ENCODE measurements at places on chromosomes 12 and 14. TPM values are rescaled to one million over a fixed set of nuclear protein-coding genes. Genes with fewer than 3 reads are reported as not detected.

SDR9C7 gene
- polyA plus RNA-seq, result 0.11 TPM

ISCU gene
- 104 TPM for polyA plus RNA-seq

GRCh38 chr12:28479683-28480082, 289.4 kb downstream of the CCDC91 start:
- no peak for DNase-seq

DNA sequence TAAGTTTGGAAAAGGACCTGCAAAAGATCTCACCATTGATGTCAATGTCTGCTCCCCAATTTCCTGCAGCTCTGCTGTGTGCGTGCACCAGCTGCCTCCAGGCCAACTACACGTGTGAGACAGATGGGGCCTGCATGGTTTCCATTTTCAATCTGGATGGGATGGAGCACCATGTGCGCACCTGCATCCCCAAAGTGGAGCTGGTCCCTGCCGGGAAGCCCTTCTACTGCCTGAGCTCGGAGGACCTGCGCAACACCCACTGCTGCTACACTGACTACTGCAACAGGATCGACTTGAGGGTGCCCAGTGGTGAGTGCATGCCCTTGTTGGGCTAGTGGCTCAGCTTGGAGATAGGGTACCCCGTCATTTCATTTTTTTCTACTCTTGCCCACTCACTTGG, 23.7 kb downstream of the ACVR1B start:
- no peak for DNase-seq

GRCh38 chr14:81474685-81475324, 58.8 kb downstream of the SEL1L start:
- no peak for DNase-seq

JAG2 gene
- 8.9 TPM for polyA plus RNA-seq

DNA sequence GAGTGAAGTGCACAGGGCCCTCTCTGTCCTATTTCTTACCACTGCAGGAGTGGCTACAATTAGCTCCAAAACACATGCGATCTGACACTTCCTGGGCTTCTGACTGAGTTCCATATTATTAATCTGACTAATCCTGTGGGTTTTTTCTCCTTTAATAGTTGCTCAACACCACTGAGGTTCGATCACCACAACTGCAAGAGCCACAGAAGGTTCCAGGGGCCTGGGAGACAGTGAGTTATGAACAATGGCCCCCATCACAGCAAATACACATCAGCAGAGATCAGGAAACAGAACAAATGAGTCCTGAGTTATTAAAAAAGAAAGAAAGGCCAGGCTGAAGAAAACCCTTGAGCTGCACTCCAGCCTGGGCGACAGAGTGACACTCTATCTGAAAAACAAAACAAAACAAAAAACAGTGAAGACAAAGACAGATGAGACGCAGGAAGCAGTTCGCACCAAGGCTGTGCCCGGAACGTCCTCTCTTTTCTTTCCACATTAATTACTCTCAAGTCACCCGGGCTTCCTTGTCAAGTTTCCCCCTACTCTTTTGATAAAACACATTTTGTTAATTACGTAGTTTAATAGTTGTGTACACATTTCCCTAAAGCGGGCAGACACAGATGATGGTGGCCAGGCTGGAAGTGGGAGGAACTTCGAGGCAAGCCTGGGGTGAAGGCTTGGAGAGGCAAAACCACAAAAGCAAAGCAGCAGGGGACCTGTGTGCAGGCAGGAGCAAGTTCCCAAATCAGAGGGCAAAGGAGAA, 42.7 kb downstream of the CDC42BPB start:
- DNase-seq, result no peak

IL31 gene
- not detected for polyA plus RNA-seq

DNA sequence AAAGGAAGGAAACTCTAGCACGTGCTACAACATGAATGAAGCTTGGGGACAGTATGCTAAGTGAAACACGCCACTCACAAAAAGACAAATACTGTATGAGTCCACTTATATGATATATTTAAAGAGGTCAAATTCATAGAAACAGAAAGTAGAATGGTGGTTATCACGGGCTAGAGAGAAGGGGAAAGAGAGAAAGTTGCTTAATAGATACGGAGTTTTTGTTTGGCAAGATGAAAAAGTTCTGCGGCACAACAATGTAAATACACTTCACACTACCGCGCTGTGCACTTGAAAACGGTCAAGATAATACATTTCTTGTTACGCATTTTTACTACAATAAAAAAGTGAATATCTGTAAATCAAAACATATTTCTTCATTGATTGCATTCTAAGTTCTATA, 37.3 kb downstream of the FBLN5 start:
- no peak for DNase-seq

HCAR3 gene
- 0.26 TPM for polyA plus RNA-seq

- no peak for DNase-seq
Measured at GRCh38 chr12:12726555-12727093, 9.5 kb downstream of the CDKN1B start.

UNC79 gene
- 0.70 TPM for polyA plus RNA-seq

- DNase-seq, result no peak
Measured at GRCh38 chr12:57096099-57096572, 7.2 kb downstream of the NAB2 start.

DNA sequence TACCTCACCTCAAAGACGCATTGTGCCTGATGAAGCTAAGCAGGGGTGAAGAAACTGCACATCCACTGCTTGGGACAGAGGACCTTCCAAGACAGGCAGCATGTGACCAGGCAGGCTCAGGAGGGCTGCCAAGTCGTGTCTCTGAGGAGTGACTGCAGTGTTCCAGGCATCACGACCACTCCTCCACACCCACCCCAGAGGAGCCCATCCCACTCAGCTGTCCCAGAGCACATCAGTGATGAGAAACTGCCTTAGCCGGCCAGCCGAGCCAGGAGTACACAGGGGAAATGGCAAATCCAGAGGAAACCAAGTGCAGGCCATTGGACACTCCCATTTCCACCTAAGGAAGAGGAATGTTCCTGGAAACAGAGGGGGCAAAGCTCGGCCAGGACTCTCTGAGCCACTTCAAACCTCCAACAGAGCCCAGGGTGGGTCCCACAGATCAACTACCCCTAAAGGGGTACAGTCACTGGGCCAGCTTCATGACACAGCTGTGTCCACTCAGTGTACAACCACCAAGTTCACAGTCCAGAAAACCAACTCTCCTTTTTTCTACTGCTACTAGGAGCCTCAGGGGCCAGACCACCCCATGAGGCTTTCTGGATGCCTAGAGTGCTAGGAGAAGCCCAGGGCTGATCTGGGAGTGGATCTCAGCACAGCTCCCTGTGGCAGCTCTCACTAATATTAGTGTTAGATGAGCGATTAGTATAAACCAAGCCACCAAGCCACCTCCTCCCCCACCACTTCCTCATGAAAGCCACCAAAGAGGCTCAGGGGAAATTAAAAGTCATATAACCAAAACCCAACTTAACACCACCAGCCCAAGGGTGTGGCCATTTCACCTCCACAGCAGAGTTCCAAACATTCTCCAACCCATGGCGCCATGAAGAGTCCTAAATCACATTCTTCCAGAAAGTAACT, 15.4 kb downstream of the PXN start:
- no peak for DNase-seq

DNA sequence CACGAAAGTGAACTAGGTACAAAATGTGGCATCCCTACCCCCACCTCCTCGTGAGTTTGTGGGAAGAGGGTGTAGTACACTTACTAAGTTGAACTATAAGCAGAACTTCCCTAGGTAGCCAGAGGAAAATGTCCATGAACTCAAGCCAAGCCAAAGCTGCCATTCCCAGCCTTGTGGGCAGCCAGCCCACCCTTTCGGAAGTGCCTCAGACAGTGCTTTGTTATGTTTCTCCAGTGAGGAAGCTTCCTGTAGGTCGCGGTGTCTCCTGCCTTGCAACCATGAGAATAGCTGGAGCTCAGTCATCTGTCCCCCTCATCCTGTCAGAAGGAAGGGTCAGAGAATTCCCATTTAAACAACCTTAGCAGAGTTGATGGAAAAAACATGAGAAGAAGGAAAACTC, 266.9 kb downstream of the DUSP6 start:
- DNase-seq, result no peak

ADCY4 gene
- 25.1 TPM for polyA plus RNA-seq

DNA sequence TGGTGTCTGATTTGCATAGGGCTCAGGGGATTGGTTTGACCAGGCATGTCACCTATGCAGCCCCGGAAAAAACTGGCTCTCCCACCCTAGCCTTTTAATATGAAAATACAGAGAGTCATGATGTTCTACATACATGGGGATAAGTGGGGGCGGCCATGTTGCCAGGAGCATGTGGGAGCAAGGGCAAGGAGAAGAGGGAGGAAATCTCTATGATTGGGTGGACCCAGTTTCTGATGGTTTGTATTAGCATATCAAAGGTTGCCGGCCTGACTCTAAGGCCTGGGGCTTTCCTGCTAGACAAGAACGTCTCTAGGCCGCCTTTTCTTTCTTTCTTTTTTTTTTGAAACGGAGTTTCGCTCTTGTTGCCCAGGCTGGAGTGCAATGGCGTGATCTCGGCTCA, 123.4 kb upstream of the CPSF6 start:
- DNase-seq, result no peak

DNA sequence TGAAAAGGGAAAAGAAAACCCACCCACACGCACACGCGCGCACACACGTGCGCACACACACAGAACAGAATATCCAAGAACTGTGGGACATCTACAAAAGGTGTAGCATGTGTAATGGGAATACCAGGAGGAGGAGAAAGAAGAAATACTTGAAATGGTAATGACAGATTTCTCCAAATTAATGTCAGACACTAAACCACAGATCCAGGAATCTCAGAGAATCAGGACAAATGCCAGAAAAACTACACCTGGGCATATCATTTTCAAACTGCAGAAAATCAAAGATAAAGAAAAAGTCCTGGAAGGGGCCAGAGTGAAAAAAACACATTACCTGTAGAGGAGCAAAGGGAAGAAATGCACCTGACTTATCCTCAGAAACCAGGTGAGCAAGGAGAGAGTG, 26.5 kb downstream of the FBXL14 start:
- no peak for DNase-seq

CFAP251 gene
- 17.1 TPM for polyA plus RNA-seq

CCDC38 gene
- 0.42 TPM for polyA plus RNA-seq

IFI27 gene
- 15.4 TPM for polyA plus RNA-seq

DNA sequence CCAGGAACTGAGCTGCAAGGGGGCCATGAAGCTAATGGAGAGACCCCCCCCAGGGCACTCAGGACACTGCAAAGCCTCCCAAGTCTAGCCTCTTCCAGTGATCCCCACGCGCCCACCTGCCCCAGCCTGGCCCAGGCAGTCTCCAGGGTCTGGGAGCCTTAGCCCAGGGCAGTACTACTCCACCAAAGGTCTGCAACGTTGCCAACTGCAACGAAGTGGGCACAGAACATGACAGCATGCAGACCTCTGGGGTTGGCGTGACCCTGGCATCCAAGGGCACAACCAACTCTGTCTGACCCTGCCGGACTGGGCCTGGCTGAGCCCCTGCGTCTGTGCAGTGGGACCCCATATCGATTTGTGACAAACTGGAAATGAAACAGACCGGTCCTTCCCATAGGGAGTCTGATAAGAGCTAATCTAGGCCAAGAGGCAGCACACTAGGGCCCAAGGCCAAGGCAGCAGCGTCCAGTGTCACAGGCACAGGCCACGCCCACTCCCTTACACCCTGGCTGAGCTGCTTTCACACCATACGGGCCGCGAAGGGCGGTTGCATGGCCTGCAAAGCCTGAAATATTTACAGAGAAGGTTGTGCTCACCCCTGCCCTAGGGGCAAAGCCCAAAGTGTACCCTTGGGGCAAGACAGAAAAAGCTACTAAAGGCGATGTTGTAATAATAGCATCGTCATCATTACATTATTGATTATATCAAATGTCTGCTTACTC, 76.7 kb downstream of the NCOR2 start:
- no peak for DNase-seq

GPR137C gene
- polyA plus RNA-seq, result 5.9 TPM

DNA sequence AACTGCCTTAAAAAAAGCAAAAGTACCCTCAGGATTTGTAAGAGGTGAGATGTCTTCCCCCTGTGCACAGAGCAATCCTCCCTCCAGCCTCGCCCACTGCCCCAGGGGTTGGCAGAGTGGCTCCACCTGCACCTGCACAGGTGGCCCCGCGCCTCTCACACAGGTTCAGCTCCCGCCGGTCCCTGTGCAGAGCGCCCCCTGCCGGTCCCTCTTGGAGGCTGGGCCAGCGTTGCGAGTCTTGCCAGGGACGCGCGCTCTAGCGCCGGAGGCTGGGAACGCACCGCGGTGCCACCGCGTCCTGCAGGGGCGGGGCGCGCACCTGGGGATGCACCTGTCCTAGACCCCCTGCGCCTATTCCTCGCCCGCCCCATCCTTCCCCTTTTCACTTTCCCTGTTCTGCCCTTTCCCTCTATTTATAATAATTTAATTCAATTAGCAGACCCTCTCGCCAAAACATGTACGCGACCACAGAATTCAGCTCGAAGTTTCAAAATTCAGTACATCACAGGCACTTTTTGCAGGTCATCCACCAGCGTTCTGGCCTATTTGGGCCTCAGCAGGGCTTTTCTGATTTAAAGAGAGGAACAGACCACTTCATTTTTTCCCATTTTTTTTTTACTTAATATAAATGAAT, 618.6 kb downstream of the AACS start:
- no peak for DNase-seq

GRCh38 chr12:127509066-127509778, 757.7 kb upstream of the TMEM132C start:
- no peak for DNase-seq

- DNase-seq, result no peak
Measured at GRCh38 chr14:53670701-53671100, 285.9 kb downstream of the BMP4 start.

DNA sequence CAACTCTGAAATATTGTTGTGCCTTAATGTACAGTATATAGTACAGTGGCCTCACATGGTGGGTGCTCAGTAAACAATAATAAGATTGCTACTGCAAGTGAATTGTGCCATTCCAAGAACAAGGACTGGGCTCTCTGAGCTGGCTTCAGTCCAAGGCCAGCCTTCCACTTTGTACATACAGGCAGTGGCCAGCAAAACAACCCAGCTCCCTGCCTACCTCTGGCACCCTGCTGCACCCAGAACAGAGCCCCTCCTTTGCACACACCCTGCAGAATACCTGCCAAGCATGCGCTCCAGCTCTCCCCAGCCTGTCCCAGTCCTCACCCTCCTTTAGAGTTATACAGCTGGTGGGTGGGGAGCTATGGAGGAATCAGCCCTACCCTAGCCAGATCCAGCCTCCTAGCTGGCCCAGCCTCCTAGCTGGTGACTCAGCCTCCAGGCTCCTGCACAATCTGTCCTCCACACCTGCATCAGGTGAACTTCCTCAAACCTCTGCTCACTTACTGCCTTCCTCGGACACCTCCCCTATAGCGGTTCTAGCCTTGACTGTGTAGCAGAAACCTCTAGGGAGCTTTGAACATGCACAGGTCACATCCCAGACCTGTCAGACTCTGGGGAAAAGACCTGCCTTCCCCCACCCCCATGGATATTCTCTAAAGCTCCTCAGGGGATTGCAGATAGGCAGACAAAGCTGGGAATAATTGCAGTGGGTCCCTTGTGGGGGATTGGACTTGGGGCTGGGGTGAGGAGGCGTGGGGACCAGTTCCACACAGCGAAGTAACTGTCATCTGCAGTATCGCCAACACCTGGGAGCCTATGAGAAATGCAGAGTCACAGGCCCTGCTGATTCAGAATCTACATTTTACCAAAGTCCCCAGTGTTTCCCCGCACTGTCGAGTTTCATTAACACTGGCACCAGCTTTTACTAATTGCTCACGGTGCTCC, 17.9 kb downstream of the ZDHHC22 start:
- DNase-seq, result no peak

ERBB3 gene
- 96.1 TPM for polyA plus RNA-seq

GRCh38 chr12:2194571-2194970, 141.8 kb downstream of the CACNA1C start:
- DNase-seq, result no peak

Measured in renal cortex interstitium (tissue), 15 donors.